ENCODE measurements at places on chromosomes 5 and 9. TPM values are rescaled to one million over a fixed set of nuclear protein-coding genes. Genes with fewer than 3 reads are reported as not detected.

DNA sequence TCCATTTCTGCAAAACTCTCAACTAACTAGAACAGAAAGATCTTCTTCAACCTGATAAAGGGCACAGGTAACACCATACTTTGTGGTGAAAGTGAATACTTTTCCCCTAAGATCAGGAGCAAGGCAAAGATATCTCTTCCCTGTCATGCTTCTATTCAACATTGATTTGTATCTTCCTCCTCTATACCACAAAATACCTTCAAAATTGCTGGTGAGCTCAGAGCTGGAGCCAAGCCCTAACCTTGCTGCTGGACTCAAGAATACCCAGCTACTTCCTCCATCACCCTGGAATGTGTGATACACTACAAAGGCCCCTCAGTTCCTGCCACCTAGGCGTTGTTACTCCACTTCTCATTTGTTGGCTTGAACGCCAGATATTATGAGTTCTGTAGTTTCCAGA is 499.0 kb downstream of the ACTL7B start:
- no peak for DNase-seq

PCDHGA12 gene
- total RNA-seq, result 0.11 TPM

DNA sequence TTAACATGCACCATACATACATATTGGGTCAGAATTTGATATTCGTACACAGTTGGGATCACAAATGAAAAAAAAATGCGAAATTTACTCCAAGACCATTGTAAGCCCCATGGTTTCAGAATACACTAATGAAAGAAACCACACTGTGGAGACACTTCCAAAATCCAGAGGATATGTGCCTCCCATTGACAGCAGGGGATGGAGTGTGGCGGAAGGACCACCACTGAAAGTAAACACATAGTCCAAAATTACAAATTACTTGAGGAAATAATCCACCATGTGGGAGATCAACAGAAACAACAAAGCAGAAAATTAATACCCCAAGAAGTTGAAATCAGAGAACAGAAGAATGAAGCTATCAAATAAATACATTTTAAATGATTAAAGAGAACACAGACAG is 291.6 kb upstream of the PAPPA start:
- no peak for DNase-seq

HMCN2 gene
- not detected for total RNA-seq

- no peak for DNase-seq
Measured at GRCh38 chr5:149409268-149409948, 30.3 kb upstream of the IL17B start.

- no peak for DNase-seq
Measured at GRCh38 chr5:154138701-154139100, 51.8 kb upstream of the GALNT10 start.

GRCh38 chr5:6827526-6828219 is 114.4 kb downstream of the TENT4A start:
- no peak for DNase-seq

GRCh38 chr9:132798817-132799790 is 79.0 kb downstream of the AK8 start:
- DNase-seq, result no peak

DNA sequence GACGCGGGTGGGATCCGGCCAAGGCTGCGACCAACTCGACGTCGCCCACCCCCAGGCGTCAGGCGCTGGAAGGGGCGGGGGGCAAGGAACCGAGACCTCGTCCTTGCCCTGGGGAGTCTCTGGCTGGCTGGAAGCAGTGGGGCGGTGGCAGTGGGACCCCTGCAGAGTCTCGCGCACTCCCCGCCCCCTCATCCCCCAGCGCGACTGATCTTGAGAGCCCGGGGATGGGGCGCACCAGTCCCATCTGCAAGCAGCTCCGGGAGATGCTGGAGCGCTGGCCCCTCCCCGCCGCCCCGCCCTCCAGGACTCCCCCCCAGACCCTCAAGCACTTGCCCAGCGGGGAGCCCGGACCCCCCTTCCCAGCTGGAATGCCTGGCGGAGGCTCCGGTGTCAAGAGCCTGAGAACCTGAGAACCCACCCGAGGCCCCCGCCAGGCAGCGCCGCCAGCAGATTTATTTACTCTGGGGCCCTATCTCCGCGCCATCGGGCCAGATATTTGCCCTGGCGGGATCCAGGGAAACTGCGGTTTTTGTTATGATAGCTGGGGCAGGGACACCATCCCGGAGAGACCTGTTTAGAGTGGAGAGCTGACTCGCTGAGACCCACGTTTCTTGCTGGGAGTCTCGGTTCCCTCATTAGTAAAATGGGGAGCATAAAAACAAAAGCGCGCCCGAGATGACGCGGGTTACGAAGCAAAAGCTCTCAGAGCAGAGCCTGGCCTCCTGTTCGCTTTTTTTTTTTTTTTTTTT is 1.2 kb downstream of the PRRT1B start:
- no peak for DNase-seq

- no peak for DNase-seq
Measured at GRCh38 chr9:95809686-95810085, 65.8 kb upstream of the ERCC6L2 start.
